Adipocyte (in vitro differentiated cells): ENCODE measurements at places on chromosomes 11 and 22.

DNA sequence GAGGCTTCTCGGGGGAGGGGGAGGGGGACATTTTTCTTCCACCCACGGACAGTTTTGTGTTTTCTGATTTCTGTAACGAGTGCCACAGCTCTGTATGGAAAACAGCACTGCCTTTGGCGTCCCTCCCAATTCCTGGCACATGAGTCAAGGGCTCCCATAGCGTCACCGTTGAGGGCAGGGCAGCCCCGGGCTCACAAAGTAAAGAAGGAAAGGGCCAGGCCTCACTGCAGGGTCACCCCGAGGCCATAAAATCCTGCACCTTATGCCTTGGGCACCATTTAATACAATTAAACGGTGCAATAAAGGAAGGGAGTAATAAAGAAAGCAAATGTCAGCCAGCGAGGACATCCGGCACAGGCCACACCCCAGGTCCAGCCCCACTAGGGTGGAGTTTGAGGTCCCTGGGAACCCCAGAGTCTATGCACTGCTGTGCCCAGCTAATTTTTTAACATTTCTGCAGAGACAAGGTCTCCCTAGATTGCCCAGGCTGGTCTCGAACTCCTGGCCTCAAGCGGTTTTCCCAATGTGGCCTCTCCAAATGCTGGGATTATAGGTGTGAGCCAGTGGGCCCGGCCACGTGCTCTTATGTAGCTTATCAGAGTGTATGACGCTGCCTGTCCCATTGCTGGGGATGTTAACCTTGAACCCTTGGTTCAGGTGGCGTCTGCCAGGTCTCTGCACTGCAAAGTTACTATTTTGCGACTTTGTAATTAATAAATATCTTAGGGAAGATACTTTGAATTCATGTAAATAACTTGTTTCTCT, 13.6 kb upstream of the MUC2 start:
- DNase-seq, result peak; percentile 89

- peak; percentile 82 for DNase-seq
These were observed 9.3 kb upstream of the GLB1L3 start for GRCh38 chr11:134266841-134267251.

DNA sequence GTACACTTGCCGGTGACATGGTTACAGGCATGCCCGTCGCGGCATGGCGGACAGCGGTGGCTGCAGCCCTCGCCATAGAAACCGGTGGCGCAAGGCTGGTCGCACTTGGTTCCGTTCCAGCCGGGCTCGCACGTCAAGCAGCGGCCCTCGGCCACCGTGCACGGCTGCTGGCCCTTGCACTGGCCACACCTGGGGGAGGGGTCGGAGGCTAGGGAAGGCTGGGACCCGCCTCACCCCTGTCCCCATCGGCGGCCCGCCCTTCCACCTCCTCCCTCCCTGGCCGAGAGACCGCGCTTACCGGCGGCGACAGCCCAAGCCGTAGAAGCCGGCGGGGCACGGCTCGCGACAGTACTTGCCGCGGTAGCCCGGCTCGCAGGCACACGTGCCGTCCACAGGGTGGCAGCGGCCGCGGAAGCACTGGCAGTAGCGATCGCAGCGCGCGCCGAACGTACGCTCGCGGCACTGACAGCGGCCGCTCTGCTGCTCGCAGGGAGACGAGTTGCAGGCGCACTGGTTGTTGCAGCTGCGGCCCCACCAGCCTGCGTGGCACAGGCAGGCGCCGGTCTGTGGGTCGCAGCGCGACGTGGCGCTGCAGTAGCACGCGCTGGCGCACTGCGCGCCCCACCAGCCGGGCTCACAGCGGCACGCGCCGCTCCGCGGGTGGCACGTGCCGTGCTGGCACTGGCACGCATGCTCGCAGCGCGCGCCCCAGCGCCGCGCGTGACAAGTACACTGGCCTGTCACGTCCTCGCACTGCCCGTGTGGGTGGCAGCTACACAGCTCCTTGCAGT, 6.7 kb downstream of the SCARF2 start:
- DNase-seq, result no peak

DNA sequence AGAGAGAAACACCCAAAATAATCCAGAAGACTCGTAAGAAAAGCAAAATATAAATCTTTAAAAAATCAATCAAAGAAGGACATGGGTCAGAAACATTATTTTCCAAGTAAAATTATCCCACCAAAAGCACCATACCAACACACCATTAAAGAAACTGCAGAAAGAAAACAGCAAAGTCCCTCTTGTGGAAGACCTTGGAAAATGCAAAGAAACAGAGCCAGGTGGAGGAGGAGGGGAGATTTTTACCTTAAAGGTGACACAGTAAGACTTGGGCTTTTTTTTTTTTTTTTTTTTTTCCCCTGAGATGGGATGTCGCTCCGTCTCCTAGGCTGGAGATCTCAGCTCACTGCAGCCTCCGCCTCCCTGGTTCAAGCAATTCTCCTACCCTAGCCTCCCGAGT, 123.8 kb downstream of the LARGE1 start:
- DNase-seq, result no peak

GRCh38 chr11:41382927-41383326, 76.5 kb downstream of the LRRC4C start:
- no peak for DNase-seq

- DNase-seq, result no peak
These were observed 912 bp downstream of the PTPRCAP start for GRCh38 chr11:67436459-67437081.

- DNase-seq, result no peak
These were observed 37.0 kb upstream of the PAK1 start for GRCh38 chr11:77510851-77511250.

DNA sequence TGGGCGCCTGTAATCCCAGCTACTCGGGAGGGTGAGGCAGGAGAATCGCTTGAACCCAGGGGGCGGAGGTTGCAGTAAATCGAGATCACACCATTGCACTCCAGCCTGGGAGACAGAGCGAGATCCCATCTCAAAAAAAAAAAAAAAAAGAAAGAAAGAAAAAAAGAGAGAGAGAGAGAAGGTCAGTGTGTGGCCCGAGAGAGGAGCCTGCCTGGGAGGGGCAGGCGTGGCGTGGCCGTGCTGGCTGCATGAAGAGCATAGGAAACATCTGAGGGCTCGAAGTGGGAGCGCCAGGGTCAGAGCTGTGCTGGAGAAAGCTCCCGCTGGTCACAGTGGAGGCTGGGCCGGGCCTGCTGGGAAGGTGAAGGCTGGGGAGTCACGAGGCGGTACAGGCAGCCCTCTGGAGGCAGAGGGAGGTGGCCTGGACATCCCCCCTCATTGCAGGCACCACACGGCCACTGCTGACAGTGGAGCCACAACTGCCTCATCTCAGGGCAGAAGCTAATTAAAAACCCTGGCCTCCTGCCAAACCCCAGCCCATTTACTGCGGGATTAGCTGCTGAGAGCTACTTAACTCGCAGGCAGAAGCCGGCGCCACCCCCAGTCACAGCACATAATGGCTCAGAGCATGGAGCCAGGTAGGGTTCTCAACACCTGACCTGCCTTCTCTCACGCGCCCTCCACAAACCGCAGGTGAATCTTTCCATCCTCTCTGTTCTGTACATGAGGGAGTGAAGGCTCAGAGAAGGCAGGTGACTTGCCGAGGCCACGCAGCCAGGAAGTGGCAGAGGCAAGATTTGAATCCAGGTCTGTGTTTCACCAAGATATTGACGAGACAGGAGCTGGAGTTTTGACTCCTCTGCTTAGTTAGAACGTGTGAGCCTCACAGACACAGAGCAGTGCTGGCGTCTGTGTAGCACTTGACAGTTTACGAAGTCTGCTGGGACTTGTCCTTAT, 32.6 kb downstream of the NFAM1 start:
- no peak for DNase-seq

- DNase-seq, result no peak
These were observed 226.9 kb downstream of the INSC start for GRCh38 chr11:15341587-15341986.

DNA sequence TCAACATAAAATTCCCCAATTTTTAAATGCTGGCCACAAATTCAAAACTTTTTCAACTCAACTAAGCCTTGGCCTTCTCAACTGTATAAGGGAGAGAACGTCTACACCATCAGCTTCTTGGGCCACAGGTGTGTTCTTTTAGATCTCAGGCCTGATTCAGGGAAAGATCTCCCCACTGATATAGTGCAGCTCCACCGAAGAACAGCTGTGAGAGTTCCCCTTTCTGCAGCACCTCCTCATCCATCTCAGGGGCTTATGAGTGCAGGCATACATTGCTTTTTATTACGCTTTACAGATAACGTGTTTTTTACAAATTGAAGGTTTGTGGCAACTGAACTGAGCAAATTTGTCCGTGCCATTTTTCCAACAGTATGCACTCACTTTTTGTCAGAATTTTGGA, 8.0 kb upstream of the CD82 start:
- DNase-seq, result no peak

DNA sequence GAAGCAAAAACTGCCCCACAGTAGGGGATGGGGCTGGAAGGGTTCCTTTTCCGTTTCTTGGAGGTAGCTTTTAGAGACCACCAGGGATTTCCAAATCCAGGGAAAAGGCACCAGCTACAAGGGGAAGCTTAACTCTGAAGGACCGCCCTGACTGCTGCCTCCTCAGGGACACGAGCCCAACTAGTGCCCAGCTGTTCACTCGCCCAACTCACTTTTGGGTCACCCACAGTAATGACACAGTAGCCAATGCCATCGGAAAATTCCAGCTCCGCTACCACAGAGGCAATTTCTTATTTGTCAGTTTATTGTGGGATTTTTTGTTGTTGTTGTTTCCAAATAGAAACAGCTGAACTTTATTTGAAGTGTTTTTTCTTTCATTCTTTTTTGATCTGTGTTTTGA, 141.3 kb downstream of the ATXN10 start:
- no peak for DNase-seq
